ENCODE measurements at places on chromosomes 5 and 9. TPM values are rescaled to one million over a fixed set of nuclear protein-coding genes. Genes with fewer than 3 reads are reported as not detected.

- no peak for DNase-seq
Measured at GRCh38 chr5:150295172-150295634, 5.6 kb upstream of the CAMK2A start.

GRCh38 chr9:133822430-133823065 is 84.4 kb upstream of the SARDH start:
- DNase-seq: no peak

- no peak for DNase-seq
Measured at GRCh38 chr9:7171396-7172153, 413.8 kb downstream of the KDM4C start.

Gene CTNNAL1
- total RNA-seq: 17.3 TPM

DNA sequence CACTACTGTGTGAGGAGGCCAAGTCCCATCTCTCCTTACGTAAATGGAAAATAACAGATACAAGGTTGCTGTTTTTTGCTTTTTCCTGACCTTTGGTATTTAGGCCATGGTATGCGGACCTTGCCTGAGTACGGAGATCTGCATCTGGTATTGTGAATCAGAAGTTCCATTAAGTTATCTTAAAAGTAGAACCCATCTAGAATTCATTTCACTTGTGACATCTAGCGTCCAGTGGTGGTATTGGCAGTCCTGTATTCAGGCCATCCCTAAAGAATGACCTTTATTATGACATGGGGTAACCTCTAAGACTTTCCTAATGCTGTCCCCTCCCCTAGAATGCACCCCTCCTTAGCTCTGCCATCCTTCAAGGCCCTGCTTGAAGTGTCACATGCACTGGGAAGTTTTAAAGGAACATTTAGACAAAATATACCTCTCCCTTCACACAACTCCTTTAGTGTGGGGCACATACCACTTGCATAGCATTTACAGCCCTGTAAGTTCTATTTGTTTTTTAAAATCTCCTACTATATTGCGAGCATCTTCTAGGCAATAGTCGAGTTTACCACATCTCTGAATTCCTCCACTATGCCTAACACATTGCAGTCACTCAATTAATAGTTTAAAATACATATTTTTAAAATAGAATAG is 1.9 kb upstream of the SPDL1 start:
- peak; percentile 67 for DNase-seq

Gene TMEM267
- total RNA-seq: 20.6 TPM

Gene C5orf52
- total RNA-seq: not detected

Gene AHRR
- total RNA-seq: 11.0 TPM

Gene TSSK1B
- total RNA-seq: not detected

Gene HTR1A
- not detected for total RNA-seq
